ENCODE measurements at places on chromosomes 4 and X.
A peak's percentile ranks its signal among the peaks of the same experiment; 100 is the strongest.

DNA sequence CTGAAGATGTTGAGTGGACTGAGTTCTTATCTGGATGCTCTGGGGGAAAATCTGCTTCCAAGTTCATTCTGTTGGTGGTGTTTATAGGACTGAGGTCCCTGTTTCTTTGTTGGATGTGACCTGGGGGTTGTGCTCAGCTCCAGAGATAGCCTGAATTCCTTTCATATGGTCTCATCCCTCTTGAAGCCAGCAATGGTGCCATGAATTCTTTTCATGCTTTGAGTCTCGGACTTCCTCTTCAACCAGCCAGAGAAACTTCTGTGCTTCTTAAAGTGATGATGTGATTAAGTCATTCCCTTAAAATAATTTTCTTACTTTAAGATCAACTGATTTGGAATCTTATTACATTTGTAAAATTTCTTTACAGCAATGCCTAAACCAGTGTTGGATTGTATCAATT, 233.8 kb upstream of the UGT8 start:
- no peaks in the 10 kb centered on the region for H3K27me3 ChIP-seq
- H3K27ac ChIP-seq = no peak overlapping the region
- DNase-seq = no peak
- H3K36me3 ChIP-seq = no peaks in the 10 kb centered on the region

DNA sequence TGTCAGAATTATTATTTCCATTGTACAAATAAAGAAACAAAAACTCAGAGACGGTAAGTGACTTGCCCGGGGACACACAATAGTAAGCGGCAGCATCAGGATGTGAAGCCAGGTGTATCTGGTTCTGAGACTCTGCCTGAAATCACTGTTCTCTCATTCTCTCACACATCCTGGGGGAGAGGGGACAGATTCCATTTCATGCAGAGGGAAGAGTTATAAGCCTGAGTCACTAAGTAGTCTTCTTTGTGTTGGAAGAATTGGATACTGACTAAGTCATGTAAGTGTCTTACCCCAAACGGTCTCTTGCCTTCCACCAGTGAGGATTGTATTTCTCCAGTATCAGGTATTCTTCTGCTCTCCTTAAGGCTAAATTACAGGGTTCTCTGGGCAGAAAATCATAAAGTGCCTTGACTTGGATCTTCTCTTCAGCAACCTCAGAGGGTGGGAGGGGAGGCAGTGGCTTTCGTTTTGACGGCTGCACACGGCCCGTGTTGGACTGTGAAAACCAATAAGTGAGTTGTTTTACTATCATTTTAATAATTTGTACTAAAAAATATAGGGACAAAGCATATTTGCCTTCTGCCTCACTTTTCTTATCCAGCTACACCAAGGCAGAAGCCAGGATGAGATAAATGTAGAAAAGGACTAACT, 21.9 kb downstream of the TXK start:
- no peaks in the 10 kb centered on the region for H3K27me3 ChIP-seq
- H3K36me3 ChIP-seq = no peaks in the 10 kb centered on the region
- H3K4me1 ChIP-seq = no peaks in the 10 kb centered on the region
- H3K27ac ChIP-seq = no peak overlapping the region
- DNase-seq = no peak

DNA sequence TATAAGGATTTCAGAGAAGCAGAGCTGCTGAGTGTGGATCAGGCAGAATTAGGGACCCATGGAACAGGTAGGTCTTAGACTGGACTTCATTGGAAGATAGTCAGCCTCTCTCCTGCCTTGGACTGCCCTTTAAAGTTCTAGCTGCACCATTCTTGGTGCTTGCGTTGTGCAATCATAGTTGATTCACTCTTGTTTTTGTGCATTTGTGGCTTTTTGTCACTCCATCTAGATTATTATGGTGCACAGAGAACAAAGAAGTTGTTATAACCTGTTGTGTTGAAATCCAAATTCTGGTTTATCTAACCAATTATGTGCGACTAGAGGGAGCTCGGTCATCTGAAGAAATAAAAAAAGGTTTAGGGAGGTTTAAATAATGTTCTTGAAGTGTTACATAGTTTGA, 59.3 kb downstream of the JADE1 start:
- H3K27me3 ChIP-seq = no peaks in the 10 kb centered on the region
- no peak overlapping the region for H3K4me3 ChIP-seq
- H3K27ac ChIP-seq = no peak overlapping the region
- DNase-seq = no peak
- no peaks in the 10 kb centered on the region for H3K4me1 ChIP-seq
- peaks cover 56% of the 10 kb centered on the region for H3K36me3 ChIP-seq

GRCh38 chr4:92733231-92733630, 429.5 kb downstream of the GRID2 start:
- no peaks in the 10 kb centered on the region for H3K27me3 ChIP-seq
- no peak for DNase-seq
- no peak overlapping the region for H3K4me3 ChIP-seq
- no peaks in the 10 kb centered on the region for H3K36me3 ChIP-seq

DNA sequence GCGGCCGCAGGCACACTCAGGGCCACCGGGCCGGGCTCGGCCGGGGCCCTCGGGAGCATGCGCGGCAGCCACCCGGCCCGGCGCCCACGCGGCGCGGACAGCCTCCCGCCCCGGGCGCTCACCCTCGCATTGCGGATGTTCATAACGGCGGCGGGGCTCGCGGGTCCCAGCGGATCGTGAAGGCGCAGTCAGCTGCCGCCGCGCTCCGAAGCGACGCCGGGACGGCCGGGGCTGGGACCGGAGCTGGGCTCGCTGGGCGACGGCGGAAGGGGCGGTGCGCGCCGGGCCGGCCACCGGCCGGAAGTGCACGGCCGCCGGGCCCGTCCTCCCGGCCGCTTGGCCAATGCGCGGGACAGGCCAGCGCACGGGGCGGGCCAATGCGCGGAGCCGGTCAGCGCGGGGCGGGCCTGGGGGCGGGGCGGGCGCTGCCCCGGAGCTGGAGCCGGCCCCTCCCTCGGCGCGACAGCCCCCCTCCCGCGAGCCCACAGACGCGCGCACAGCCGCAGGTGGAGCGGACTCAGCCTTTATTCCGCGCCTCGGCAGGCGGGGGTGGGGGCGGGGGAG, at the start of gene NAA10:
Gene NAA10 (minus strand): TSS at position 276 of the 564 bp plus-strand sequence. CDS start 133 bp downstream, at position 143.
- no peak for DNase-seq
- peaks cover 18% of the 10 kb centered on the region for H3K36me3 ChIP-seq
- H3K4me3 ChIP-seq = peak within 1 kb of the TSS; percentile 72
- H3K27ac ChIP-seq = peak within 1 kb of the TSS; percentile 71
- H3K27me3 ChIP-seq = no peaks in the 10 kb centered on the region
- peaks cover 13% of the 10 kb centered on the region for H3K4me1 ChIP-seq

DNA sequence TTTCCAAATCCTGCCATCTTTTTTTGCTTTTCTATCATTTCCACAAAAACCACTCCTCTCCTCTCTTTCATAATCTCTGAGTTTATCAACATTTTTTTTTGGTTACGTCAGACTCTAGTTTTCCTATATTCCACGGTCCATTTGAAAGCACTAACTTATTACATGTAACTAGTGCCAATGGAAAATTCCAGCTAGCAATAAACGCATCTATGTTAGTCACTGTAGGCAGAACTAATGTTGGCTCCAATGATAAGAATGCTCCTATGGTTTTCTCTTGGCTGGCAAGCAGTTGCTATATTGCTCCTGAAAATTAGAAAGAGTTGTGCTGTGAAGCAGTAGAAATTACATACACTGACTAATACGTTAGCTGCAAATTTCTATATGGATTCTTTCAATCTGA, 634.6 kb upstream of the FTHL17 start:
- DNase-seq = no peak
- H3K4me3 ChIP-seq = no peak overlapping the region
- H3K36me3 ChIP-seq = no peaks in the 10 kb centered on the region
- no peak overlapping the region for H3K27ac ChIP-seq
- H3K4me1 ChIP-seq = no peaks in the 10 kb centered on the region

GRCh38 chrX:6557690-6558089, 22.8 kb upstream of the VCX3A start:
- no peak for DNase-seq
- no peak overlapping the region for H3K4me3 ChIP-seq
- H3K36me3 ChIP-seq = no peaks in the 10 kb centered on the region
- no peak overlapping the region for H3K27ac ChIP-seq

- peaks cover 86% of the 10 kb centered on the region for H3K27me3 ChIP-seq
- H3K4me1 ChIP-seq = no peaks in the 10 kb centered on the region
- H3K4me3 ChIP-seq = no peak overlapping the region
- no peak overlapping the region for H3K27ac ChIP-seq
- no peaks in the 10 kb centered on the region for H3K36me3 ChIP-seq
- DNase-seq = no peak
Observed at GRCh38 chr4:3477750-3478430, 14.8 kb downstream of the DOK7 start.

- H3K4me3 ChIP-seq = peak overlapping the region; percentile 78
- H3K27me3 ChIP-seq = no peaks in the 10 kb centered on the region
- H3K4me1 ChIP-seq = peaks cover 61% of the 10 kb centered on the region
- no peak for DNase-seq
Observed at GRCh38 chr4:168833881-168834280, 176.2 kb downstream of the CBR4 start.

DNA sequence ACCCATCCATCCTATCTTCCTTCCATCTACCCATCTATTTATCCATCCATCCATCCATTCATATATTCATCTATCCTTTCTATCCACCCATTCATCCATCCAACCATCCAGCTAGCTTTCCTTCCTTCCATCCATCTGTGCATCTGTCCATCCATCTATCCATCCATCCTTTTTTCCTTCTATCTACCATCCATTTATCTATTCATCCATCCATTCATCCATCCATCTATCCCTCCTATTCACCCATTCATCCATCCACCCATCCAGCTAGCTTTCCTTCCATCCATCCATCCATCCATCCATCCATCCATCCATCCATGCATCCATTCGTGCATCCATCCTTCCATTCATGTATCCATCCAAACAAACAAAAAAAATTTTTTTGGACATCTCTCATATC, 118.8 kb downstream of the PSAPL1 start:
- no peak for DNase-seq
- no peak overlapping the region for H3K27ac ChIP-seq
- H3K36me3 ChIP-seq = no peaks in the 10 kb centered on the region
- H3K27me3 ChIP-seq = no peaks in the 10 kb centered on the region
- H3K4me3 ChIP-seq = no peak overlapping the region
- no peaks in the 10 kb centered on the region for H3K4me1 ChIP-seq

DNA sequence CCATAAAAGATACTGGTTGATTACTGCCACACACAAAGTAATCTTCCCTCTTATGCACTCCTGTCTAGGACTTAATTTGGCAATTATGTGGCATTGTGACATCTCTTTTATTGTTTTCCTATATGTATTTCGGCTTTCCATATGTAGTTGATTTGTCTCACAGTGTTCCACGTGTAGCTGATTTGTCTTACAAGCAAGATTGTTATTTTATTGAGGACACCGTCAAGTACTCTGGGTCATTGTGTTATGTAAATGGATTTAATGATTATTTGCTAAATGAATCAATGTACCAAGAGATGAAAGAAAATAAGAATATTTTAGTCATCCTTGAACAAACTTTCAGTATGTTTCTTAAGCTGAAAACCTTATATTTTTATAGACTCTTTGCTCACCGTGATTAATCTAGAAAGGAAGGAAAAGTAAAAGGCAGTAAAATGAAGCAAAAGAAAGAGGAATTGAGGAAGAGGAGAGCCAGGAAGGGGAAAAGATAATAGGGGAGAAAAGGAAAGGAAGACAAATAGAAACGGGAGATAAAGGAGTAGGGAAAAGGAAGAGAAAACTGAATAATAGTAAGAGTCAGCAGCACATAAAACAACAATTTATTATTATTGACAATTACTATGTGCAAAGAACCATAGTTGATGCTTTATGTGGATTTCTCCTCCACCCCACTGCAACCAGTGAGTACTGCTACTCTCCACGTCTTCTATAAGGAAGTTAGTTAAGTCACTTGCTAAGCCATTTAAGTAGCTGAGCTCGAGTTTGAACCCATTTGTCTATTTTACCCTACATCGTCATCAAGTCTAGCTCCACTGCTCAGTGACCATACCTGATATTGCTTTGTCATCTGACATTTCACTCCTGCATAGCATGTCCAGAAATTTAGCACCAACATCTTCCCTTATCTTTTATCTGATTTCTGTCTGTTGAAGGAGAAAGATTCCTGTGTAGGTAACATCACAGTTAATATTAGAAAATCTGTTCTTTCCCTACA, 336.5 kb downstream of the BMPR1B start:
- no peak for DNase-seq
- H3K36me3 ChIP-seq = no peaks in the 10 kb centered on the region
- H3K4me3 ChIP-seq = no peak overlapping the region

- H3K4me3 ChIP-seq = peak overlapping the region; percentile 60
- peaks cover 54% of the 10 kb centered on the region for H3K4me1 ChIP-seq
- peak overlapping the region; percentile 99 for H3K27ac ChIP-seq
- no peak for DNase-seq
- peaks cover 11% of the 10 kb centered on the region for H3K36me3 ChIP-seq
Observed at GRCh38 chr4:82899374-82900065, 1.0 kb upstream of the THAP9 start.

DNA sequence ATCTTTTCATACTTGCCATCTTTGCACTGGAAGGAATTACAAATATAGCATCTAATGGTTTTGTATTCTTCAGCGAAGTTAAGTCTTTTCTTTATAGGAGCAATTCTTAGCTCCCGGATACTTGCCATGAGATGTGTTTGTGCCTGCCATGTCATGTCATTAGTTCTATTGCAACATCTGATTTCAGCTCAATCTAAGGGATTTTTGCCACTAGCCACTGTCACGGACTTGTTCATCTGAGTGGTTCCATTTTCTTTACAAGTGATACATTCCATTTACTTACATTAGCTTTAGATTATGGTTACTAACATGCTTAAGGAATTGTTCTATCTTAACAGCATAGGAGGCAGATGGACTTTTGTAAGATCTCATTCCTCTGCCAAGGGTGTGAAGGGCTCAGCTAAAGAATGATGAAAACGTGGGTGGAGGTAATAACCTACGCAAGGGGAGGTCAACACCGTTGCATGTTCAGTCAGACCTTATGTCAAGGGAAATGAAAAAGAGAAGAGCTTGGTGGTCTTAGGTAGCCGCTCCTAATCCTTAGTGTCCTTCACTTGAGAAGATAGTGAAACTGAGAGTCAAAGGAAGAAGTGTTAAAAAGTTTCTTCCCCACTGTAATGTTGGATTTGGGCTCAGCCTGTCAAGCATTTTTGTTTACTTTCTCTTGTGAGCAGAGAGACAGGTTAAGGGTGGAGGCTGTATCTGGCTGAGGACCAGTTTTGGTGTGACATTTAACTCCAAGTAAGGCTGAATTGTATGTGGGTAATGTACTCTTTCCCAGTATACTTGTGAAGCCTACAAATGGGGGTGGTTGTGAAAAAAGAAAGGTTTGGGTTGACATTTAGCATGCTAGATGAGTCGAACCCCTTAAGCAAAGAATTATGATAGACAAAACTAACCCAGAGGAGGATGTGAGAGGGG, 3.6 kb upstream of the KLHL2 start:
- no peaks in the 10 kb centered on the region for H3K27me3 ChIP-seq
- DNase-seq = no peak
- no peak overlapping the region for H3K27ac ChIP-seq
- no peak overlapping the region for H3K4me3 ChIP-seq
- peaks cover 18% of the 10 kb centered on the region for H3K4me1 ChIP-seq

DNA sequence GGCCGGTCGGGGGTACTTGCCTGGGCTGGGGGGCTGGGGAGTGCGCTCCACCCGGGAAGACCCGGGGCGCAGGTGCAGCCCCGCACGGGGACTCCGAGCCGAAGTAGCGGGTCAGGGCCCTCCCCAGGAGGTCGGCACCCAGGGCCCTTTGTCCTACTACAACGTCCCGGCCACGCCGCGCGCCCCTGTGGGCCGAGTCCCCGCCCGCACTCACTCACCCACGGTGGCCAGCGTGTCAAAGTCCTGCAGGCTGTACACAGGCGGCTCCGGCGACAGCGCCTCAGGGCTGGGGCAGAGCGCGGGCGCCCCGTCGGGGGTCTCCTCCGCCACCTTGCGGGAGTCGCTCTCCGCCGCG, 602 bp downstream of the PRKX start:
- H3K4me3 ChIP-seq = peak overlapping the region; percentile 78
- DNase-seq = peak; percentile 68
- H3K27me3 ChIP-seq = no peaks in the 10 kb centered on the region
